HFFc6 (cell line): ENCODE measurements at places on chromosomes 16 and 17.

DNA sequence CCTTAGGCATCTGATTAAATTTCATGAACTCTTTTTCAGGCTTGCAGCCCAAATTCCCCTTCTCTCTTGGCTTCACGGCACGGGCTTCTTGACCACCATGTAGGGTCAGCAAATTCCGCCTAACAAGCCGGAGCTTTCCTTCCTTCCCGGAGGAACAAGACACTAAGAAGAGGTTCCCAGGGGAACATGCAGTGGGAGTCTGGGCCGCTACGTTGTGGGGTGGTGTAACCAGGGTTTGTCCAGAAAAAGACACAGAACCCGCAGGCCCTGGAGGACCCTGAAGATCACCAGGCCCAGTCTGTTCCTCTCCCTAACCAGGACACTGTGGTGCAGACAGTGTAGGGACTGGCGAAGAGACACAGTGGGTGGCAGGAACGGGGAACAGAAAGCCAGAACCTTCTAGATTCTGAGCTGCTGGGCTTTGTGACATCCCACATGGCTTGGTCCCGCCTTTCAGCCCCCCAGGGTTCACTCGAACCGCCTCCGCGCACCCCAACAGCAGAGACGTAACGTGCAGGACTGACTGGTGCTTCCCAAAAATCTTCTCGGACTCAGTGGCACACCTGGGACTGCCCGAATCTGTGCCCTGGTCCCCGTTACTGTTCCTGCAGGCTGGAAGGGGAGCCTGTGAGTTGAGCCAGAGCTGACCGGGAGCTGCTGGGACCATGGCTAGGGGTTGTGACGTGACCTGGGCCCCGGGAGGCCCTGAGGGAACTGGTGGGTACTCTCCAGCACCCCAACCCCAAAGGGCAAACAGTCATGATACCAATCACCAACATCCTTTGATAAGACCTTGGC lies 55.2 kb downstream of the TBC1D16 start:
- DNase-seq = no peak

- no peak for DNase-seq
Observed at GRCh38 chr17:29292071-29292991, 1.6 kb downstream of the NUFIP2 start.

DNA sequence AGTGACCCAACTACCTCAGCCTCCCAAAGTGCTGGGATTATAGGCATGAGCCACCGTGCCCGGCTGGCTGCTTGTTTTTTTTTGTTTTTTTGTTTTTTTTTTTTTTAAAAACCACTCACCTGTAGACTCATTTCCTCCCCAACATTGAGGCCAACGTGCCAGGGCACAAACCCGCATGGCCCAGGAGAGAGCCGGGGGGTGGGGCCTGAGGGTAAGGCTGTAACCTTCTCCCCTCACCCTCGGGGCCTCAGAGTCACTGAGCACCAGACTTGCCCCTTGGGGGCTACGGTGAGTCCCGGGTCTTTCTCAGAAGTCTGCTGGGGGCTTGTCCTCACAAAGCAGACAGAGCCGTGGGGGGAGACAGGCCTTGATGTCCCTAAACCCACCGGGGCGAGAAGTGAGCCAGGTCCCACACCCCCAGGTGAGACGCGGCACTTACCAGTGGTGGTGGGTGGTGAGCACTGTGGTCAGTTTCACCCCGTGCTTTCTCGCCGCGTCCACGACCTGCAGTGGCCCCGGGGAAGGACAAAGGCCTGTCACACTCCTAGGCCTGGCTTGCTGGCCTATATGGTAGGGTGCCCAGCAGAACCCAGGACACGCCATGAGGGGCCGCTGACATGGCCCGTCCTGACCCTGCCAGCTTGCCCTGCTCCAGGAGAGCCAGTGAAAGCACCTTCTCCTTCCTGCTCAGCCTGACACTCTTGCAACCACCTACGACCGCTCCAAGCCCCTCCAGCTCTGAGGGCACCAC lies 4.6 kb downstream of the HAGH start:
- DNase-seq = no peak

GRCh38 chr17:75876938-75877751 lies 1.2 kb downstream of the TRIM47 start:
- peak; percentile 86 for DNase-seq

GRCh38 chr17:42818379-42818778 lies 5.7 kb downstream of the BECN1 start:
- no peak for DNase-seq

DNA sequence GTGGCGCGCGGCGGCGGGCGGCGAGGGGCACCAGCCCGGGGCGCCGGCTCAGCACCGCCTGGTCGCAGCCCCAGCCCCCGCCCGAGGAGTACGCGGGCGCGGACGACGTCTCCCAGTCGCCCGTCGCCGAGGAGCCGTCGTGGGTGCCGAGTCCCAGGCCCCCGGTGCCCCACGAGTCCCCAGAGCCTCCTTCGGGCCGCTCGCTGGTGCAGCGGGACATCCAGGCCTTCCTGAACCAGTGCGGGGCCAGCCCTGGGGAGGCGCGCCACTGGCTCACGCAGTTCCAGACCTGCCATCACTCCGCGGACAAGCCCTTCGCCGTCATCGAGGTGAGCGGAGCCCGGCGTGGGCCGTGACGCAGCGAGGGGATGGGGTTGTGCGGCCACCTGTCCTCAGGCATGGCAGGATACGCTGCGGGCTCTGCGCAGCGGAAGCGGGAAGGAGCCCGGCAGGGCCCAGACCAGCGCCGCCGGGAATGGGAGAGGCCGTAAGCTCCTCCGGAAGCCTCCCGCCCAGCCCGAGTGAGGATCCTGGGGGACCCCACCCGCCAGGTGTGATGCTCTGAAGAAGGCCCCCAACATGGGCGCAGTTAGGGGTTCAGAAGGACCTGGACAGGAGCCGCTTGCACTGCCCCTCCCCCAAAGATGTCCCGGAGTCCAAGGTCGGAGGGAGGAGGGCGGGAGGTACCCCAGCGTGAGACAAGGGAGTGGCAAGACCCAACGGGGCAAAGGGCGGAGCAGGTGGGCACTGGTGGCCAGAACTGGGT lies 522 bp downstream of the NAGS start:
- DNase-seq = no peak

GRCh38 chr17:41687828-41688640 lies 651 bp upstream of the EIF1 start:
- no peak for DNase-seq

DNA sequence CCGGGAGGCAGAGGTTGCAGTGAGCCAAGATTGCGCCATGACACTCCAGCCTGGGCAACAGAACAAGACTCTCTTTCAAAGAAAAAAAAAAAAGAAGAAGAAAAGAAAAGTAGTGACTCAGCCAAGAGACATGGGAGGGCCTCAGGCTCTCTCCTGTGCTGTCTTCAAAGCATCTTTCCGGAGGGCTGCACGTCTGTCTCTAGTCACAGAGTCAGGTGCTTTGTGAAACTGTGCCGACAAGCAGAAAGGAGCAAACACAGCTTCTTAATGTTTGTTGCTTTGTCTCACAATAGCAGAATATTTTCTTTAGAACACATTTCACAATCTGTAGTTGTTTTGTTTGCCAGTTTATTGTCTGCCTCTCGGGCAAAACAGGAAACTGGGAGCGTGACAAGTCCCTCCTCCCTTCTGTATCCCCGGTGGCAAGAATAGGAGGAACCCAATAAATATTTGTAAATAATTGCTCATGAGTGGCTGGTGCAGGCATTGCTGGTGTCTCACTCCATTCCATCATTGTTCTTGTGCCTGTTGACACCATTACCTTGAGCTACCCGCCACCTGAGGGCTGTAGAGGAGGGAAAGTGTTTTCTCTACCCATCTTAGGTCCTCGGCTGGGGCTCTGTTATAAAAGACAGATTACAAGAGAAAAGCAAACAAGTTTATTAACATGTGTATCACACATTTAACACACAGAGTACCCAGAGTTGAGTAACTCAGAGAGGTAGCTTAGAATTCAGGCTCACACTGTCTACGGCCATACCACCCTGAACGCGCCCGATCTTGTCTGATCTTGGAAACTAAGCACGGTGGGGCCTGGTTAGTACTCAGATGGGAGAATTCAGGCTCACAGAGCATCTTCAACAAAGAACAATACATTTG lies 5.5 kb downstream of the GAST start:
- DNase-seq = peak; percentile 52

DNA sequence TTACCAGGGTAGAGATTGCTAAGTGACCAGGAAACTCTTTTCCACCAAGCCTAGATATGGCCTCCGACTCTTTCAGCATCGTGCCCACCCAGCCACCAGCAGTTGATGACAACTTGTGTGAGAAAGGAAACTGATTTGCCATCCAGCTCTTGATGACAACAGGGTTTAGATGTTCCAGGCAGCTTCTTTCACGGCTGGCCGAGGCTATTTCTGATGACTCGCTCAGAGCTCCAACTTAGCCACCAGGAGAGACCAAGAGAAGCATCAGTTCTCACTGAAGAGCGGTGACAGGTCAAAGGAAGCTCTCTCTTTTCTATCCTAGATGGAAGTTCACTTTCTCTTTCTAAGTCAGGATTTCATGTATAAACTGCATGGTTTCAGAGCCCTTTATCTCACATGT lies 61.2 kb downstream of the MPHOSPH6 start:
- no peak for DNase-seq

DNA sequence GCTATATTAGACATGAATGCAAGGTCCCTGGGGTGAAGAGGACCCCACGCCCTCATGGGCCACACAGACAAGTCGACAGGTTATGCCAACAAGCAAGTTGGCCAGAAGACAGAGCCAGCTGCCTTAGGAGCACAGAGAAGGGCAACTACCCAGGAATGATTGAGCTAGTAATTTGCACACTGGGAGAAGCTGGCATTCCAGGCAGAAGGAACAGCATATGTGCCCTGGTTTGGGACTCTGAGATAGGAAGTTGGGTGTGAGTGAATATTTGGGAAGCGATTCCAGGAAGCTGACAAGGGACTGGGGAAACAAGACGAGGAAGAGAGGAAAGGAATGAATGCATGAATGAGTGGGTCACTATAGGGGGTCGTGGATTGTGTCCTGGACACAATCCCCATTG lies 203.7 kb upstream of the CDH5 start:
- no peak for DNase-seq

DNA sequence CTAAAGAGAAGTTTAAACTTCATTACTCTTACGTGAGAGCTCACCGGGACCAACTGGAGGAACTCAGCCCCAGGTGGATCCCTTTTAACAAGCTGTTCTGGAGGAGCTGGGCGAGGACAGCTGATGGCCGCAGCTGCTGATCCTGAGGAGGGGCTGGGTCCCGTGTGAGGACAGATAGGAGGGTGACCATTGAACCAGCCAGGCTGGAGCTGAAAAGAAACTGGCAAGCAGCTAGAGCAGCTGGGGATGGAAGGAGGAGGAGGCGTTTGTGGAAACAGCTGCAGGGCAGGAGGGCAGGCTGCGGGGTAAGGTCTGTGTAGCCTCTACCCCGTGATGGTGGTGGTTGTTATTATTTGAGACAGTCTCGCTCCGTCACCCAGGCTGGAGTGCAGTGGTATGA lies 119.5 kb downstream of the AATF start:
- no peak for DNase-seq

GRCh38 chr16:67206838-67207248 lies 7.9 kb downstream of the ELMO3 start:
- peak; percentile 25 for DNase-seq

GRCh38 chr17:28925912-28926365 lies 23.1 kb upstream of the DHRS13 start:
- peak; percentile 82 for DNase-seq

- no peak for DNase-seq
Observed at GRCh38 chr17:10089196-10089804, 109.1 kb downstream of the GAS7 start.

- no peak for DNase-seq
Observed at GRCh38 chr17:5078106-5079028, at the start of gene ZFP3. Gene ZFP3, plus strand, starts transcription at chr17:5078467. Its CDS starts 13,038 bp downstream, at chr17:5091505.

- DNase-seq = no peak
Observed at GRCh38 chr16:65867276-65867960, 499.1 kb upstream of the CDH5 start.

GRCh38 chr16:1526608-1527555 lies 6.6 kb upstream of the TMEM204 start:
- no peak for DNase-seq

GRCh38 chr16:84088695-84089395 lies 27.9 kb downstream of the MBTPS1 start:
- no peak for DNase-seq

GRCh38 chr16:85265810-85266209 lies 153.5 kb upstream of the CIBAR2 start:
- DNase-seq = no peak

GRCh38 chr16:3882531-3882930 lies 2.0 kb upstream of the CREBBP start:
- no peak for DNase-seq
